ENCODE measurements at places on chromosomes 13 and 19.
A peak's percentile ranks its signal among the peaks of the same experiment; 100 is the strongest.

DNA sequence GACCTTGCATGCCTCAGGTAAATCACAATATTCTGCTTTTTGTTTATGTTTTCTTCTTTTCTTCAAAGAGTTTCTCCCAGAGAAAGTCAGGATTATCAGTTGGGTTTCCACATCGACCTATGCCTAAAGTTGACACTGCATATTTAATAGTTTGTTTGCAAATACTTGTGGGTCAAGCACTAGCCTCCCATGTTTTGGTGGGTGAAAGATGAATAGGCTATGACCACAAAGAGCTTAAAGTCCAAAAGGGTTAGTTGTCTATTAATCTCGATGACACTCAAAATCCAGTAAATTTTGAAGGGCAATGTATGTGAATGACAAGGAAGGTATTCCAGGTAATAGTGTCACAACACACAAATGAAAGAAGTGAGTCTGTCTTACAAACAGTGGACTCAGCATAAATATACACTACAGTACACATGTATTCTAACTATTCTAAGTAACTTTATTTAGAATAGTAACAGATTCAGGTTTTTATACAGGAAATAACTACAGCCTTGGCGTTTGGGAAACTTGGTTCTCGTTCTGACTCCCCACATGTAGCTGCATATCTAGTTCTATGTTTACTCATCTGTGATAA, 667.1 kb downstream of the PCDH17 start:
- no peak for DNase-seq

- DNase-seq, result peak; percentile 69
Measured at GRCh38 chr13:112690283-112690929, 568 bp downstream of the ATP11A start.

GRCh38 chr13:53182724-53183123, 154.1 kb downstream of the OLFM4 start:
- DNase-seq, result no peak

- DNase-seq, result no peak
Measured at GRCh38 chr19:43811837-43812236, 9.6 kb upstream of the LYPD5 start.

DNA sequence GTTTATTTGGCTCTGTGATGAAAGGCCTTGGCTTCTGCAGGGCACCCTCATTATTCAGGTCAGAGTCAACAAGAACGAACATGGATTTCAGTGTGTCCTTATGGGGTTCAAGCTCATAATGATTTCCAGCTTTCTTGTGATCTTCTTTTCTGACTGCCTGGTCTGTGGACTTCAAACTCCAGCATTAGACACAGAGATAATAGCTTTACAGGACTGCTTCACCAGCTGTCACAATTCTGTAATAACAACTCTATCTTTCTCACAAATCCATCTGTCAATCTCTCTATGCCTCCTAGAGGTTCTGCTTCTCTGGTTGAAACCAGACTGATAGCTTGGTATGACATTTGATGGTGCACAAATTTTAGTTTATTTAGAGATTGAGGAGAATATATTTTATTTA, 13.1 kb upstream of the SLITRK6 start:
- DNase-seq, result no peak

DNA sequence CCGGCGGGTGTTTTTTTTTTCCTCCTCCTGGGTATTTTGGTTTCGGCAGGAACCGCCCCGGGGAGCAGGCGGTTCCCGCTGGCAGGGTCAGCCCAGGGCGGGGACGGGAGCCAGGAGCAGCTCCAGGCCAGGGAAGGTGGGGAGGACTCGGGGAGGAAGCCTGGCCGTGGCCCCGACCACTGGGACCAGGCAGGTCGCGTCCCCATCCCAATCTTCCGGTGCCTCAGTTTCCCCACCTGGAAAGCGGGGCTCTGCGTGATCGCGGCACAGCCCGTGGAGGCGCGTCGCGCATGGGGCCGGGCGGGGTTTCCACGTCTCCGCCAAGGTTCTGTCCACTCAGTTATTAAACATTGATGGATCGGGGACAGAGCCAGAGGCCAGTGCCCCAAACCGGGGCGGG, 34.8 kb downstream of the IL12RB1 start:
- DNase-seq, result no peak
